ENCODE measurements at places on chromosomes 2 and 18.

GRCh38 chr2:97728091-97728731 lies 14.8 kb downstream of the ZAP70 start:
- peak; percentile 50 for DNase-seq

GRCh38 chr2:3789256-3789655 lies 85.9 kb downstream of the DCDC2C start:
- DNase-seq = no peak

DNA sequence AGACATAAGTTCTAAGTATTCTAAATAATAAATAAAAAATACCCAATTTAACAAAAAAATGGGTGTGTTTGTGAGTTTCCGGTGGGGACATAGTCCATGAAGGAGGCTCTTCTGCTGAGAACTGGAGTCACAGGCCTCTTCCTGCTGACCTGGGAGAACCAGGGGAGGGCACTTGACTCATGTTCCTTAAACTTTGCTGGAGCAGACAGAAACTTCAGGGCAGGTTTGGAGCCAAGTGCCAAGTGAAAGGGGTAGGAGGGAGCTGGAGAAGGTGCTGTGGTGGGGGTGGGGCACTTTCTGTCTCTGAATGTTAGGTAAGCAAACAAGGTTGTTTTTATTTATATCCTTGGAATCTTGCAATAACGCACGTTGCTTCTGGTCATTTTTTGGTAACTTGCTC lies 78.8 kb upstream of the TTN start:
- no peak for DNase-seq

DNA sequence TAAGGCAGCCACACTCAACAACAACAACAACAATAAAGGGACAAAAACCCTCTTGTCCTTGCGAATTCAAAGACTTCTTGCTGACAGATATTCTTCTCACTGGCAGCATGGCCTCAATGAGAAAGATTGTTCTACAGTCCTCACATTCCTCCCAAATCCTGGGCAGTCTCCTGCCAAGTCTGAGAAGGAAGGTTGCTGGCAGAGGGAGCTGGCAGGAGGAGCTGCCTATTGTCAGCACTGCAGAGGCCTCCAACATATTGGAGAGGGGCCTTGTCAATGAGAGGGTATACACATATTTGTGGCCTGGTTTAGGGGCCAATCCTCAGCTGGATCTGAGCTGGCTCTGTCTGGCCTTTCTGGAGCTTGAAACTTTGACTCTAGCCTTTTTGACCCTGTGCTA lies 63.5 kb downstream of the LAMA3 start:
- DNase-seq = no peak

- DNase-seq = no peak
These were observed 101.7 kb upstream of the PGAP1 start for GRCh38 chr2:197028230-197028629.

DNA sequence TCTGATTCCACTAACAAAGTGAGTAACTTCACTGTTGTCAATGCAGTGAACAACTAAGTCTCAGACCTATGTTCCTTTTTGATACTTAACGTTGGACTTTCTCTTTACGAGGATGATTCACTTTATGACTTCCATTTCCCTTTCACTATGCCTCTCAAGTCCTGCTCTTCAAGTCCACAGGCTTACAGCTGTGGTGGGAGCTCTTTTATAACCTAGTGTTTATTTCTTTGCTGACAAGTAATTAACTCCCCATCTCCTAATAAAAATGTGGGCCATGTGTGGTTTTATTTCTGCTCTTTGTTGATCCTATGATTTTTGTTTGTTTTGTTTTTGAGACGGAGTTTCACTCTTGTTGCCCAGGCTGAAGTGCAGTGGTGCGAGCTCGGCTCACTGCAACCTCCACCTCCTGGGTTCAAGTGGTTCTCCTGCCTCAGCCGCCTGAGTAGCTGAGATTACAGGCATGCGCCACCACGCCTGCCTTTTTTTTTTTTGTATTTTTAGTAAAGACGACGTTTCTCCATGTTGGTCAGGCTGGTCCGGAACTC lies 142.1 kb downstream of the USP34 start:
- no peak for DNase-seq

DNA sequence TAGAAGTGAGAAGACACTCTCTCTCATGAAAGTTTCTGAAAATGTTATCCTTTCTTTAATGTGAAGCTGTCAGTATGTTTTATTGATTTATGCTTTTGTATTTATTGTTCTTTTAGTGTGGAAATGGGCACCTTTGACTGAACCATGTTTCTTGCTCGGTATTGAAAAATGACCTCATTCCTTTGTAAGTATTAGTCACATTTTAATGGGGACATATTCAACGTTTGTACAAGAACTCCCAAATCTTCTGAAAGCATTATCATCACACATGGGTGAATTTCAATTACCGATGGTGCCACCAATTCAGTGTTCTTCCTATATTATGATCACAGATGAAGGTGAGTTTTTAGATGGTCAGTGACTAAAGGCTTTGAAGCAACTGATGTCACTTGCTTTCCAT lies 371.8 kb upstream of the GCFC2 start:
- DNase-seq = no peak

GRCh38 chr2:238847841-238848690 lies at the start of gene TWIST2:
TWIST2 (plus strand) TSS chr2:238848085; CDS start chr2:238848216, 131 bp downstream.
- no peak for DNase-seq

DNA sequence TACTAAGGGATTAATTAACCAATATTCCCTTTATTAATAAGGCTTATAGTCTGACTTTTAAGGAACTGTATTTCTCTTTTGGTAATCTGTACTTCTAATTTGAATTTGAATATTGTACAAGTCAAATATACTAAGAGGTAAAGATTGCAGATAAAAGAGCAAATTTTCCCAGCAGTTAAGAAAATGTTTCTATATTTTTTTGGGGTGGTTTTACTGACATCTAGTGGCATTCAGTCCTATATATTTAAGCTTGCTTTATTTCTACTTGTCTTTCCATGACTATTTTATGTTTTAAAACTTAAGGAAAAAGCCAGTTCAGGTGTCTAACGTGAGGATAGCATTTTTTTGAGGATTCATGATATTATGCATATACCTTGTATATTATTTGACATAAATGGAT lies 41.6 kb downstream of the TDRD15 start:
- DNase-seq = no peak

DNA sequence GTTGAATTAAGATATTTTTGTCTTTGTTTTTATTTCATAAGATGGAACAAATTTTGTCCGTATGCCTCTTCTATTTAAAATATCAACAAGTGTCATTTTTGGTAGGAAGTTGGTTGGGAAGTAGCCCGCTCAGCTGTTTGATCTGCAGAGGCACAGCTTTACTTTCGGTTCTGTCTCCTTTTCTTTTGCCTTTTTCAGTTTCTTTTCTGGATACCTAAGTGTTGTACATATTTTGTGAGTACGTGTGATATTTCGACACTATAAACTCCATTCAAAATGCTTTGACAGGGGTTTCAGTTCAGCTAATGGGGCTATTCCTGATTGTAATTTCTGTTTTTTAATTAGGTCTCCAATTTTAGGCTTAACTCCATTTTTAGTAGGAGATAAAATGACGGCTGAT lies 1785.0 kb upstream of the LRRTM1 start:
- DNase-seq = peak; percentile 26

DNA sequence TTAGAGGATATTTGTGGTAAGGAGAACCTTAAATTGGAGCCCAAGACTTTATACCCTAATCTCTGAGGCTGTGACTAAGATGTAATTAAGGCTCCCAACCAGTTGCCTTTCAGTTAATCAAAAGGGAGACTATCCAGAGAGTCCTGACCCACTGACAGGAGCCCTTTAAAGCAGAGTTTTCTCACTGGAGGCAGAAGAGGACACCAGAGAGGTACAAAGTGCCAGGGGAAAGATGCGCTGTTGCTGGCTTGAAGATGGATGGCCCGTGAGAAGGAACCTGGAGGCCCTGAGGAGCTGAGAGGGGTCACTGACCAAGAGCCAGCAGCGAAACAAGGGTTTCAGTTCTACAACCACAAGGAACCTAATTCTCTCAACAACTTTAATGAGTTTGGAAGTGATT lies 137.3 kb downstream of the TMEM131 start:
- DNase-seq = no peak

DNA sequence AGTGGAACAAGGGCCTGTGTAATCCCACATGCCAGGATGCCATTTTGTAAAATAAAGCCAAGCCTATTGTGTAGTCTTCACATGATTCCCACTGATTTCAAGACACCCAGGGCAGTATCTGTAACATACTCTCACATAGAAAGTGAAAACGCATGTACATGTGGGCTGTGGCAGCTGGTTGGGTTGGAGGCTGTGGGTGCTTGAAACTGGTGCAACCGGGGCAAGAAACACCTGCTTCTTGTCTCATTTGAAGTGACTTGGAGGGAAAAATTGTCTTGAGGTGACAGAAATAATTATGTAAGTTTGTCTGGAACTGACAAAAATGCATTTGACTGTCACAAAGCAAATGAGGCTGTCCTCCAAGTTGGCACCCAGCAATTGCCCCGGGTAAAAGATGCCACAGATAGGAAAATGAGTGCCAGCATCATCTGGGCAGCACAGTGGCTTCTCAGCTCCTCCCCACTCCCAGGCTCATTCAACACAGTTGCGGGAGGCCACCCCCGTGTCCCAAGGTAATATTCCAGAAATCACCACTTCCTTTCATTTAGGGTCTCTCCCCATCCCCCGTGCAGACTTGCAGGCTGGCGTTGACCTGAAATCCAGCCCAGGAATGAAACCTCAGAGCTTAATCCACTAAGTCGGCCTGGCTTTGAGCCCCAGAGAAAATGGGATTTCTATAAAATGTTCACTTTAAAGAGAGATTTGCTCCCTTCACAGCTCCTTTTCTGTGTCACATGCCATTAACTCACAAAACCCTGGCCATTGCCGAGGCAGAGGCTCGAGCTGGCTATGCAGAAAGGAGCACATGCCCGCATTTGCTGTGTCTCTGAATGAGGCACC lies 293.9 kb upstream of the PARD3B start:
- DNase-seq = no peak

DNA sequence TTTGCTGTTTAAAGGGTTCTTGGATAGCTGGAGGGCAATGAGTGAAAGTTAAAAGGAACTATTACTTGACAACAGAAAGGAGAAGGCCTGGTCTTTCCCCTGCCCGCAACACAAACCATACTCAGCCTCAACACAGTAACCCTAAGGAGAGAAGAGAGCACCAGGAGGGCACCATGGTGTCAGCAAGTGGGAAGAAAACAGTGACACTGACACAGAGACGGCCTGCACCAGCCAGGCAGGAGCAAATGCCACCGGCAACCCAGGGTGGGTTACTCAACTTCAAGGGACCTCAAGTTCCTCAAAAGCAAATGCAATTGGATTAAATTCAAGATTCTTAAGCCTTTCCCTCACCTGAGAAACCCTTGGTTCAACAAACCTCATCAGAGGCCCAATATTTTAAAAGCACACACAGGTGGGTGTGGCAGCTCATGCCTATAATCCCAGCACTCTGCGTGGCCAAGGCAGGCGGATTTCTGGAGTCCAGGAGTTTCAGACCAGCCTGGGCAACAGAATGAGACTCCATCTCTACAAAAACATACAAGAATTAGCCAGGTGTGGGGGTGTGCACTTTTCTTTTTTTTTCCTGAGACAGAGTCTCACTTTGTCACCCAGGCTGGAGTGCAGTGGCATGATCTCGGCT lies 52.3 kb downstream of the TFCP2L1 start:
- no peak for DNase-seq

DNA sequence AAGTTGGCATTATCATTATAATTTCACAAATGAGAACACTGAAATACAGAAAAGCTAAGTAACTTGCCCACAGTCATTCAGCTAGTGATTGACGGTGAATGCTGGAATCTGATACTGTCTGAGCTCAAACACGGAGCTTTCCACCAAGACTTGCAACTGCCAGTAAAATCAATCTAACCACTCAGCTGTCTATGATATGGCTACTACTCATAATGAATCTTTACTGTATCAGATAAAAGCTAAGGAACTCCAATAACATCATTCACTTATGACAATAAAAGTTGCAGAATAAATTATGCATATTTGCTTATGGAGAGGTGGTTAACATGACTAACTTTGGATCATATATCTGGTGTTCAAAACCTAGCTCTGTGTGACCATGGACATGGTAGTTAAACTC lies 279.4 kb upstream of the NXPH2 start:
- no peak for DNase-seq

DNA sequence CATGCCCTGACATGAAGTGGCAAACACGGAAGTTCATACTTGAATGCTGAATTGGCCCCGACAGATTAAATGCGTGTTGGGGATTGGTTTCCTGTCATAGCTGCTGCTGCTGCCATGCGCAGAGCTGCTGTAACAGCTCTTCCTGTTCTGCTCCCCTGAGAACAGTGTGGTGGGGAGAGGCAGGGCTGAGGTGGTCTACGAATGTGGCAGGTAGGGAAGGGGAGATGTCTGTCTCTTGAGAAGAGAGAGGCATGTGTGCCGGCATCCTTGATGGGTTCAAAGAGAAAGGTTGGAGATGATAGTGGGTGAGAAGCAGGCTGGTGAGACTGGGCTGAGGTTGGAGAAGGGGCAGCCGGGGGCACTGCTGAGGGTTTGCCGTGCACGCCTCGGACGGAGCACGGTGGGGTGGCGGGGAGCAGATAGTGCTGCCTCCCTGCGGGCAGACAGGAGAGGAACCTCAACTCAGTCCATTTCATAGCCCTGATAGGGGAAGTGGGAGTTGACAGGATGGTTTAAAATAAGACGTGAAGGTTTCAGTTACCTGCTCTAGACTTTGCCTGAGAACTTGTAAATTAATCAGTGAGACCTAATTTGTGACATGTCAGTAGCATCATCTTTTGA lies 46.1 kb downstream of the TMEM185B start:
- DNase-seq = peak; percentile 76

- DNase-seq = no peak
These were observed 235.9 kb upstream of the SMAD2 start for GRCh38 chr18:48166336-48166875.

DNA sequence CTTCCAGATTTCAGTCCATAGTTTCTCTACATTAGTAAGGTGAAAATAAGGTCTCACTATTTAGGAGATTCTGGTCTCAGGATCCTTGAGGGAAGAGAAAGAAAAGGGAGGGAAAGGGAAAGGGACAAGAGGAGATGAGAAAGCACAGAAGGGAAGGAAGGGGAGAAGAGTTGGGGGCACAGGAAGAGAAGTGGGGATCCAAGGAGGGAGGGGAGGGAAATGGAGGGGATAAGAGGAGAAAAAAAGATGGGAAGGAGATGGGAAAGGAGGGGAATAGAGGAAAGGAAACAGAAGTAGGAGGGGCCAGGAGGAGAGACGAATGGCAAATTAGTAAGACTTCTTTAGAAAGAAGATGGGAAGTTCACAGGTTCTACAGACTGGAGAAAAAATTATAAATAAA lies 39.2 kb upstream of the SPTBN1 start:
- DNase-seq = no peak

GRCh38 chr18:71797554-71797953 lies 746.6 kb downstream of the CBLN2 start:
- no peak for DNase-seq

- DNase-seq = no peak
These were observed 14.2 kb downstream of the INPP1 start for GRCh38 chr2:190357600-190357999.

GRCh38 chr2:221655300-221655699 lies 83.2 kb upstream of the EPHA4 start:
- no peak for DNase-seq

All from RPMI8226 (cell line).